T-helper 22 cell (primary cell): ENCODE measurements at places on chromosomes 2 and 18.

DNA sequence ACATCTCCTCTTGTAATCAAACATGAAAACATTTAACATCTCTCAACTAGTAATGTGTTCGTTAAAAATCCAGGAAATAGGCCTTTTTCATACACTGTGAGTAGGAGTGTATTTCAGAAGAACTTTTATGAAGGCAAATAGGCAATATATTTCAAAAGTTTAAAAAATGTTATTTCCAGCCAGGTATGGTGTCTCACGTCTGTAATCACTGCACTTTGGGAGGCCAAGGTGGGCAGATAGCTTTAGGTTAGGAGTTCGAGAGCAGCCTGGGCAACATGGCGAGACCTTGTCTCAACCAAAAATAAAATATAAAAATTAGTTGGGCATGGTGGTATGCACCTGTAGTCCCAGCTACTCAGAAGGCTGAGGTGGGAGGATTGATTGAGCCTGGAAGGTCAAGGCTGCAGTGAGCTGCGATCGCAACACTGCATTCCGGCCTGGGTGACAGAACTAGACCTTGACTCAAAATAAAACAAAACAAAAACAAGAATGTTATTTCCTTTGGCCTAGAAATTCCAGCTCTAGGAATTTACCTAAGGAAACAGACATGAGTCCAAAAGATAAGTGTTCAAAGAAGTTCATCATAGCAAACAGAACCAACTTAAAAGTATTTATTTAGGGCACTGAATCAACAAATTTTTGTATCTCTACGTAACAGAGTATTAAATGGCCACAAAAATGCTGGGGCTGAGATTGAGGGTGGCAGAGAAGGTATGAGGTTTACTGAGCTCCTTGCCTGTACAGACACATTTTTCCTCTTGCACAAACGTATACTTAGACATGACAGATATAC is 14.9 kb downstream of the RBKS start:
- DNase-seq, result no peak

GRCh38 chr2:211157211-211157610 is 600.8 kb downstream of the CPS1 start:
- no peak for DNase-seq

GRCh38 chr2:43415592-43415991 is 180.2 kb downstream of the THADA start:
- DNase-seq, result no peak

GRCh38 chr2:3377279-3377611 is 373 bp downstream of the EIPR1 start:
- no peak for DNase-seq

DNA sequence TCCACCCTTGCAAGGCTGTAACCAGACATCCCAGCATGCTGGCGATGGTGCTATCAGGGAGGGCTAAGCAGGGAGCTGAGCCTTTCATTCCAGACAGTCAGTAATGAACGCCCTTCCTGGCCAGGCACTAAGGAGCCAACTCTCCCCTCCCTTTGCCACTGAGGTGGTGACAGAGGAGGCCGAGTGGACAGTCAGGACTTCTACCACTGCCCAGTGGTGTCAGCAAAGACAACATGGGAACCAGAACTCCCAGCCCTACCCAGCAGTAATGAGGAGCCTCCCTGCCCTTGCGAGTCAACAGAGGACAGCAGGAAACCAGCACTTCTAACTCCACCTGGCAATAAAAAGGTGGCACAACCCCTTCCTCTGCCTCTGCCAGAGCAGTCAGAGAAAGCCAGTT is 68.6 kb downstream of the ZAP70 start:
- no peak for DNase-seq

DNA sequence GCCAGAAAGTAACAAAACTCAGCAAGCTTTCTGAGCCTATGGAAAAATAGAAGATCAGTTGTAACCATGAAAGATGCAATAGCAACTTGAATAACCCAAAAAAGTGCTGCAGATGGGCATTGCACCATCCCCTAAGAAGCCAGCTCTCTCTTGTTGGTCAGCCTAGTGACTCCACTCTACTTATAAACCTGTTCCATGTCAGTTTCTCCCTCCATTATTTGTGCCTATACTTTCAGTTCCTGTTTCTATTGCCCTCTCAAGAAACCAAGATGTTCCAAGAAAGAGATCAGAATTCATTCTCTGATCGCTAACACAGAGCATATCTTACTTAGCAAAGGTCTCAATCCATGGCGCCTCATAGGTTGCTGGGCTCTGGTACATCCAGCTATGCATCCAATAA is 170.3 kb upstream of the MAP2 start:
- no peak for DNase-seq

GRCh38 chr2:207395535-207396251 is 134.1 kb upstream of the CREB1 start:
- DNase-seq, result no peak

DNA sequence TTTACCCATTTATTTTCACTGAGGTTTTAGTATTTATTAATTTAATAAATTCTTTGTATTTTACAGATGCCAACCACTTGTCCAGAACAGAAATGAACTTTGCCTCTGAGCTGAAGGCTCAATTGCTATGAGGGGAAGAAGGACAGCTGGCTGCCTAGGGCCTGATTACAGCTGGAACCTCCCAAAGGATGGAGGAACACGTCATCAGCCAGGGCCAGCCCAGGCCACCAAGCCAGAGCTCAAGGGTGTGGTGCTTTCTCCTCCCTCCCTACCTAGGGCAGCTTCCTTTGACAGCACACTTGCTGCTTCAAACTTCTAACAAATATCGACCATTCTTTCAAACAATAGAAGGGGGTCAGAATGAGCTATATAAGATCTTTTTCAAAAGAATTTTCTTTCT is 19.7 kb upstream of the RIOK3 start:
- DNase-seq, result no peak

DNA sequence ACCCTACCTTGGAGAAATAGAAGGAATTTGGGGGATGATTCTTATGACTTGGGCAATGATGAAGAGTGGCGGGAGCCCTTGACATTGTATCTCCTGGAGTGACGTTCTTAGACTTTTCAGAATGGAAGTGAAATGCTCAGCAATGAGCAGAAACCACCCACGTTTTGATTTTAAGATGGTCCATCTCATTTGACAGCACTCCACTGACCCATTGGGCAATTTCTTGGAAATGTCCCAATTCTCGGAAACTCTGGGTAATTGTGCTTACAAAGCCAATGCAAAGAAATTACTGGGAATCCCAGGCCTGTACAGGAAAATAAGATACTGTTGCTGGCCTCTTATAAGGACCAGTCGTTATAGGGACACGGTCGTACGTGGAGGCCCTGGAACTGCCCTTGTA is 170.0 kb upstream of the COPS8 start:
- DNase-seq, result no peak

- DNase-seq, result no peak
These were observed 536.7 kb upstream of the TNP1 start for GRCh38 chr2:217396586-217396985.

GRCh38 chr2:238638100-238638981 is 209.5 kb upstream of the TWIST2 start:
- DNase-seq, result no peak
